ENCODE measurements at places on chromosomes 12 and 14.

DNA sequence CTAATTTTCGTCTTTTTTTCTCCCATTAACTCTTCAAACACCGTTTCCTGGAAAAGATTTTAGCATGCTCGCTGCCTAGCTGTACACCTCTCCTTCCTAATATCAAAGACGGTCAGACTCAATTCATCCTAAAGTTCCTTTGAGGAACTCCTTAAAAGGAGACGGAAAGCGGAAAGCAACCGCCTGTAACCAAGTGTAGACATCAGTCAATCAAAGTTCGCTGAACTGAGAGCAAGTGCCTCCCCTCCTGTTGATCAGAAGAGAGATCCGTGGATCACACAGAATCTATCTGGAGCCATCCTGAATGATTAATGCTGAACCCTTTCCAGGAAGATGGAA lies 412 bp upstream of the TEP1 start:
- no peak for DNase-seq
- H3K27ac ChIP-seq: peak overlapping the region; percentile 95

DNA sequence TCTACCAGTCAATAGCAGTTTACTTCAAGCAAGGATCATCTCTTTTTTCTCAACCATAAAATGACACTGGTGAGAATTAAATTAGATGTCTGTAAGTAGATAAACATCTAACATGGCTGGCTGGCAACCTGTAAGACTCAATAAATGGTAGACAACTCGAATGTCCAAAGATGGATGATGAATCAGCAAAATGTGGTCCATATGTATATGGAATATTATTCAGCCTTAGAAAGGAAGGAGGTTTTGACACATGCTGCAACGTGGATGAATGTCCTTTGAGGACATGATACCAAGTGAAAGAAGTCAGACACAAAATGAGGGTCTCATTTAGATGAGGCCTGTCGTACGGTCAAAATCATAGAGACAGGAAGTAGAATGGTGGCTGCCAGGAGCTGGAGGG lies 46.2 kb downstream of the SPRING1 start:
- H3K27ac ChIP-seq: no peak overlapping the region
- peaks cover 31% of the 10 kb centered on the region for H3K27me3 ChIP-seq
- no peak overlapping the region for H3K4me3 ChIP-seq
- DNase-seq: no peak
- H3K36me3 ChIP-seq: no peaks in the 10 kb centered on the region

- H3K27me3 ChIP-seq: no peaks in the 10 kb centered on the region
- H3K36me3 ChIP-seq: no peaks in the 10 kb centered on the region
- H3K4me1 ChIP-seq: no peaks in the 10 kb centered on the region
- no peak overlapping the region for H3K4me3 ChIP-seq
- no peak overlapping the region for H3K27ac ChIP-seq
- DNase-seq: no peak
Measured at GRCh38 chr12:19749906-19750574, 310.7 kb downstream of the AEBP2 start.

DNA sequence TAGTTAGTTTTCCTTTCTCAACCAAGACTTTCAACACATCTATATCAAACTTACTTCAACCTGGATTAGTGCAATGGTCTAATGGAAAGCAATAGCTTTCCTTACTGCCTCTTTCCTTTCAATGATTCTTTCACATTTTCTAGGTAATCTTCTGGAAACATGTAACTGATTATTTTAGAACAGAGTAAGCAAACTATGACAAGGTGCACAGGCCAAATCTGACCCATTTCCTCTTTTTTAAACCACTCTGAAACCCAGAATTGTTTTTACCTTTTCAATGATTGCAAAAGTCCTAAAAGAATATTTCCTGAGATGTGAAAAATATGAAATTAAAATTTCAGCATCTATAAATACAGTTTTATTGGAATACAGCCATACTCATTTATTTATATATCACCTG lies 81.6 kb upstream of the TMTC2 start:
- H3K4me3 ChIP-seq: no peak overlapping the region
- H3K27ac ChIP-seq: no peak overlapping the region
- H3K27me3 ChIP-seq: no peaks in the 10 kb centered on the region
- H3K36me3 ChIP-seq: no peaks in the 10 kb centered on the region
- DNase-seq: no peak

DNA sequence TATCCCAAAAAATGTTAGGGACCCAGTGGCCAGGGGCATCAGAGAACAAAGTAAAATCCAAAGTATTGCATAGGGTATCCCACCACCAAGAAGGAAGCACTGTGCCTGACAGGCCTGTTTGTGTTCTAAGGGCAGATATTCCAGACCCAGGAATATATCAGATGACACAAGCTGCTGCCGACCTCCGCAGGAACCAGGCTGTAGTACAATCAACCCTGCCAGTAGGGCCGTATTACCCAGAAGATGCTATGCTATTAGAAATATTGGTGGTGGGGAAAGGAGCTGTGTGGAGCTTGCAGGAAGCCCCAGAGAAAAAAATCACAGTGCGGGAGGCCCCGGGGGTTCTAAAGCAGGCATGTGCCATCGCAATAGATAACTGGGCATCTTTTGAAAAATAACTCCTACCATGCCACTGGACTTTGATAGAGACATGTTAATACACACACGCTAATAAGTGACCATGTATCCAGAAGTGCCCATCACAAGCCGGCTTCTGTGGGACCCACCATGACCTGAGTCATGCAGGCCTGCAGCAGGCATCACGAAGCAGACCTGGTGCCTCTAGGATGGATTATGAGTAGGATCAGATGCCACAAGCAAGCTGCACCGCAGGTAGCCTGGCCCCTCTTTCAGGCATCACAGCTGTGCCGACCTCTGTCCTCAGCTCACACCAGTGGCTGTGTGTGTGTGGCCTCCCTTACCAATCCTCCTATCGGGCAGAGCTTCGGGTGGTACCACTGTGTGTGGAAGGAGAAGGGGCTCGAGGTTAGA lies 242.7 kb downstream of the BCL11B start:
- H3K36me3 ChIP-seq: no peaks in the 10 kb centered on the region
- H3K27ac ChIP-seq: no peak overlapping the region
- H3K4me1 ChIP-seq: no peaks in the 10 kb centered on the region
- no peak for DNase-seq
- no peaks in the 10 kb centered on the region for H3K27me3 ChIP-seq

DNA sequence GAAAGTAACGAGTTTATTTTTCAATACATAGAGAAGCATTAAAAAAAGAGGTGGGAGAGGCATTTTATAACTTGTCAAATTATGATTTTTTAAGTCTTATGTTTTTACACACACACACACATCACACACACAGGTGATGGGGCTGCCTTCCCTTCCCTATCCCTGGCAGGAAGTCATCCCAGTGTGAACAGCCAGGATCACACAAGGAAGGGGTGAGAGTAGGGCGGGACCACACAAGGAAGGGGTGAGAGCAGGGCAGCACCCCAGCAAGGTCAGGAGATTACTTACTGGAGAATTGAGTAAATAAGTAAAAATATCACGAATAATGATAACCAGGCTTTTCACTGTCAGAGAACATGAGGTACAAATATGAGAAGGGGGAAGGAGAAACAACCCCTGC lies 372.6 kb downstream of the SEC23A start:
- no peak overlapping the region for H3K4me3 ChIP-seq
- H3K4me1 ChIP-seq: no peaks in the 10 kb centered on the region
- no peak overlapping the region for H3K27ac ChIP-seq

DNA sequence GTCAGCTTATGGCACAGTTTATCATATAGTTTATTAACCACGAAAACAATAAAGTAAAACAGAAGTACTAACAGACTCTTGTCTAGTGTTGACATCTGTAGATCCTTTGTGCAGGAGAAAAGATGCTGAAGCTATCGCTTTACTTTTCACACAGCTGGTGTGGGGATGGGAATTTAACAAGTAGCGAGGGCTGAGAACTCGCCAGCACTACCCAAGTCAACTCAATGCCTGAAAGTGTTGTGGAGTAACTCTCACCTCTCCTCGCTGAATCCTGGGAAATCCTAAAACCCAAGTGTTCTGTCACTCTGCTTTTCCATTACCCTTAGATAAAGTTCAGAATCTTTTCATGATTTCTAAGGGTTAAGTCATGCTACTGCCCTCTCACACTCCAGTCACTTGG lies 264.2 kb downstream of the BMP4 start:
- H3K36me3 ChIP-seq: no peaks in the 10 kb centered on the region
- H3K4me1 ChIP-seq: no peaks in the 10 kb centered on the region
- no peak overlapping the region for H3K4me3 ChIP-seq
- no peaks in the 10 kb centered on the region for H3K27me3 ChIP-seq
- DNase-seq: no peak

DNA sequence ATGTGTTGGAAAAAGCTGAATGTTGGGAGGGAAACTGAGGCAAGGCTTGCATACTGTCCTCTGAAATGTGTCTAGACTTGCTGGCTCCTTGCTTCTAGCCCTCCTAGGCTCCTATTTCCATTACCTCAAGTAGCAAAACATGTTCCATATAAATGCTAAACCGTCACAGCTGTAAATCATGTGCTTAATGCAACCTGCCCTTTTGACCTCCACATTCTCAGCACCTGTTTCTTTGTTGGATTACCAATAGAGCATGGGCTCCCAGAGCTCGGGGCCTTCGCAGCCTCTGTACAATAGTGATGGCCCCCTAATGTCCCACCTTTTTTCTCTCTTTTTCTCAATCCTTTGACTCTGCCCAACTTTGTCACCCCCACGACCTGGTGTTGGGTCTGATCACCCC lies 23.3 kb downstream of the RERGL start:
- no peak overlapping the region for H3K4me3 ChIP-seq
- no peak overlapping the region for H3K27ac ChIP-seq
- H3K27me3 ChIP-seq: no peaks in the 10 kb centered on the region
- DNase-seq: no peak
- H3K4me1 ChIP-seq: no peaks in the 10 kb centered on the region

GRCh38 chr14:60654334-60654821 lies 5.1 kb upstream of the SIX1 start:
- H3K4me1 ChIP-seq: peaks cover 37% of the 10 kb centered on the region
- no peak for DNase-seq
- H3K36me3 ChIP-seq: no peaks in the 10 kb centered on the region
- H3K4me3 ChIP-seq: peak overlapping the region; percentile 73
- H3K27ac ChIP-seq: peak overlapping the region; percentile 93

- H3K4me3 ChIP-seq: no peak overlapping the region
- no peaks in the 10 kb centered on the region for H3K4me1 ChIP-seq
- no peak for DNase-seq
- no peak overlapping the region for H3K27ac ChIP-seq
- no peaks in the 10 kb centered on the region for H3K27me3 ChIP-seq
- no peaks in the 10 kb centered on the region for H3K36me3 ChIP-seq
Measured at GRCh38 chr14:76413962-76414600, 38.1 kb downstream of the ESRRB start.

GRCh38 chr12:17618831-17619230 lies 471.2 kb downstream of the RERGL start:
- no peak overlapping the region for H3K27ac ChIP-seq
- H3K36me3 ChIP-seq: no peaks in the 10 kb centered on the region
- H3K4me1 ChIP-seq: no peaks in the 10 kb centered on the region
- H3K4me3 ChIP-seq: no peak overlapping the region
- H3K27me3 ChIP-seq: no peaks in the 10 kb centered on the region
- no peak for DNase-seq

DNA sequence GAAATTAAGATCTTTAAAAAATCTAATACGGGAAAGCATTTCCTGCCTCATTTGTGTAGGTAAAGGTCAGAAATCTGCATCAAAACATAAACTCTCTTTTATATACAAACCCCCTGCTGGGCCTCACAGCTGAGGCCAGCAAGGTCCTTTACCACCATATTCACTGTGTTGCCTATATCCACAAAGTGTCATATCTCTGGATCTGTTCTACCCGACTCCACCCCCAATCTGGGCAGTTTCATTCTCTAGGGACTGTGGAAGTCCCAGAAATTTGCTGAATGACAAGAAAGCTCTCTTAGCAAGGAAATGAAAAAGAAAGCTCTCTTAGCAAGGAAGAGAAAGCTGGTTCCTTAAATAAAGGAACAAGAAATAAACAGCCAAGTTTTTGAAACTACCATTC lies 301.7 kb downstream of the KCNH5 start:
- H3K4me1 ChIP-seq: no peaks in the 10 kb centered on the region
- no peaks in the 10 kb centered on the region for H3K36me3 ChIP-seq
- H3K4me3 ChIP-seq: no peak overlapping the region
- DNase-seq: no peak
- H3K27me3 ChIP-seq: no peaks in the 10 kb centered on the region

DNA sequence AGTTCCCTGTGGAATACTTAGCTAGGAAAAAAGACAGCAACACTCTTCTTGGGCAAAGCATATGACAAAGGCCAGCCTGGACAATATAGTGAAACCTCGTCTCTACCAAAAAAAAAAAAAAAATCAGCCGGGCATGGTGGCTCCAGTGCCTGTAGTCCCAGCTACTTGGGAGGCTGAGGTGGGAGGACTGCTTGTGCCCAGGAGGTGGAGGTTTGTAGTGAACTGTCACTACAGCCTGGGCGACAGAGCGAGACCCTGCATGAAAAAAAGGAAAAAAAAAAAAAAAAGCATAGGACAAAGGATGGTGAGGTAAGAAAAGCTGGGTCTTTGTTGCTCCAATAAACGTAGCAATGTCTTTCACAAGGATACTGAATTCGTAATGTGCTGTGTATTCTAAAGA lies 1.1 kb downstream of the TXNDC16 start:
- no peak for DNase-seq
- H3K27me3 ChIP-seq: no peaks in the 10 kb centered on the region
- peaks cover 19% of the 10 kb centered on the region for H3K4me1 ChIP-seq
- peak overlapping the region; percentile 95 for H3K27ac ChIP-seq
- peak overlapping the region; percentile 86 for H3K4me3 ChIP-seq
- no peaks in the 10 kb centered on the region for H3K36me3 ChIP-seq

DNA sequence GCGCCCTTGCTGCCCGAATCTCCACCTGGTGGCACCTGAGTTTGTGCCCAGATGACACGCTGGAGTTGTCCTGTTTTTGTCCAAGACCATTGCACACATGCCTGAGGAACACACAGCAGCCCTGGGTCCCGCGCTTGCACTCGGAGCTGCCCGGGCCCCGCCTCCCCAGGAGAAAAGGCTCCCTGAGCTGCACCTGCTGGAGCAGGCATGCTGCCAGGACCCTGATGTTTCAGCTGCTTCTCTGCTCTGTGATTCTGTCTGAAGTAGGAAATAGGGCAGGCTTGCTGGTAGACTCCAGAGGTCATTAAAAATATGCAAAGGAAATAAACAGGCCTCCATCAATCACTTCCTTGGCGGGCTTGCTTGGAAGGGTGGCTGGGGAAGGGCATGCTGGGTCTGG lies 271.6 kb downstream of the CACNA1C start:
- H3K4me3 ChIP-seq: no peak overlapping the region
- peak overlapping the region; percentile 60 for H3K27ac ChIP-seq
- H3K27me3 ChIP-seq: no peaks in the 10 kb centered on the region
- peaks cover 24% of the 10 kb centered on the region for H3K4me1 ChIP-seq

DNA sequence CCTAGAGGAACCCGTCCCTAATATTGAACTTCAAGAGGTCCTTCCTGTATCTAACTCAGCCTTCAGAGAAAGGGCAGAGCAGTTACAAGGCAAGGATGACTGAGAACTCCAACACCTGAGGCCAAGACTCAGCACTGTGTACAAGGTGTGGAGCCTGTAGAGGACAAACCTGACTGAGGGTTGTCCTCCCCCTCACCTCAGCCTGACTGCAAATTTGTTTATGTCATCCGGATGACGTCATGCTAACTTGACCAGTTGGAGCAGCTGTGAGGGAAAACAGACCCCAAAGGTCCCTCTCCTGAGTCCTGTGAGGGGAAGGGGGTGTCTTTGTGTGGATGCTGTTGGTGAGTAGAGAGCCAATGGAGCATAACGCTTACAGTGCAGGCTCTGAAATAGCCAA lies 4.3 kb downstream of the CRACR2A start:
- no peak for DNase-seq
- H3K4me1 ChIP-seq: no peaks in the 10 kb centered on the region
- no peaks in the 10 kb centered on the region for H3K36me3 ChIP-seq
- H3K27me3 ChIP-seq: no peaks in the 10 kb centered on the region
